ENCODE measurements at places on chromosomes 2 and 18.

DNA sequence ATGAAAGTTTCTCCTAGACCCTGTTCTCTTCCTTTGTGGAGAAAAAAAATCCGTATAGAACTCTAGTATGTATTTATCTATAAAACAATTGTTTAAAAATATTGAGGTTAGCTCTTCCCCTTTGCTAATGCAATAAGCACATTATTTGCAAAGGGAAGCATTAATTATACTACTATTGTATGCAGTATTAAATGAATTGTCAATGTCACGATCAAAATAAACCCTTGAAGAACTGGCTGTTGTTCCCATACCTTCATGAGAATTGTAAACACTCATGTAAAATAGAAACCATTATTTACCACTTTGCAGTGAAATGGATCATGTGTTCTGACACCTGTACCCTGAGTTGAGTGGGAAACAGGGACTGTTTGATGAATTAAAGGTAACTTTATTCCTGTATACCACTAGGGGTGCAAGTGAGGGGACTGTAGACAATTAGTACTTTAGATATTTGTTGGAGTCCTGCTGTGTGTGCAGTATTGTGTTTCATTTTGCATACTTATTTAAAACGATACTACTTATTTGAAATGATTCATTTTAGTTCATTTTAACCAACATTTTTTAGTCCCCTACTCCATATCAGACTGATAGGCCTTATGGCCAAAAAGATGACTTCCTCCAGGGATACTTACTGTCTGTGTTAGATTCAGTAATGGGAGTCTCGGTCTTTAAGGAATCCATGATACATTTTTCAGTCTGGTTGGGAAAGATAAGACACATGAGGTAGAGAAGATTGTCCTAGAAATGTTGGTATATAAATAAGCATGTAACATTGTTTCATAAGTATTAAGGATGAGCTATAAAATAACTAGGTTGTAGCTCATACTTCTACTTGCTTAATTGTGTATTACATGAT is 7.9 kb downstream of the PKP4 start:
- no peak for DNase-seq

- DNase-seq = no peak
Measured at GRCh38 chr18:10442551-10442971, 11.9 kb upstream of the APCDD1 start.

DNA sequence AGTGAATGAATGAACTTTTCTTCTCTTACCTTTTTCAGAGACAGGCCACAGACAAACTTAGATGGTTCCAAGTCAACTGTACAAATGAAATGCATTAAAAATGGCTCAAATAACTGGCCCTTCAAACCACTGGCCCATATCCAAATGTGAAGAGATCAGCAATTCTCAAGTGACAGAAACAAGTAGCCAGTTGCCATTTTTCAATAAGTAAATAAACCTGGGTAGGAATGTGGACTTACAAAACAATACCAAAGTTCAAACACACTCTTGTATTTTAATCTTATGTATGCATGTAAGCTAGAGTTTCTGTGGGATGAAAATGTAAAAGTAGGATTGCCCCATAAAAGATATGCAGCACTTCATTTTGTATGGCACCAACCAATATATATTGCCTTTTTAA is 129.2 kb downstream of the MEP1B start:
- no peak for DNase-seq

DNA sequence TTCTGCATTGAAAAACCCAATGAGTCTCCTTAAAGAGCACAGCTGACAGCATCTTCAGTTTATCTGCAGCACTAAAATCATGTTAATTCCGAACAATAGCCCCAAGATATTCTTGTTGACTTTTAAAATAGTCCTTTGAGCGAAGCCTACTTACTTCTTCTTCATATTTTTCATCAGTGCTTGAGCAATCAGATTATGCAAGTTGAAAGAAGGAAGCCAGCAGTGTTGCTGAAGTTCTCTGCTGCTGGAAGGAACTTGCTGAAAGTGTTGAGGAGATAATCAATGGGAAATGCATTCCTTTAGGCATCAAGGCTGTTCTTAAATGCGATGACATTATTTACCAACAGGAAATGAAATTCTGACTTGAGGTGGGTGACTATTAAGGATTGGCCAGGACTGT is 105.9 kb upstream of the SNTG2 start:
- no peak for DNase-seq

DNA sequence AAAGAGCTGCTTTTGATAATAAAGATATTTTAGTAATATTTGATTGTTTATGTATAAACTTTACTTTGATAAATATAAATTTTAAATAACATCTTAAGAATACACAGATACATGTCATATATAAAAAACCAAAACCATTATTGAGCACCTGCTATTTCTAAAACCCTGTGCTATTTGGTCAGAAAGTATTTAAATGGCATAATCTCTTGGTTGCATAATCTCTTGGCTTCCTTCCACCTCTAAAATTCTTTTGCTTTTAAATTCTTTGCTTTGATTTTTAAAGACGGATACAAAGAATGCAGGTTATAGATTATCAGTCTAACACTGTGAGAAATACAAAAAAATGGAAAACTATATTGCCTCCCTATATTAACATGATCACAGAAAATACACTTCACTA is 36.9 kb downstream of the ACMSD start:
- no peak for DNase-seq

DNA sequence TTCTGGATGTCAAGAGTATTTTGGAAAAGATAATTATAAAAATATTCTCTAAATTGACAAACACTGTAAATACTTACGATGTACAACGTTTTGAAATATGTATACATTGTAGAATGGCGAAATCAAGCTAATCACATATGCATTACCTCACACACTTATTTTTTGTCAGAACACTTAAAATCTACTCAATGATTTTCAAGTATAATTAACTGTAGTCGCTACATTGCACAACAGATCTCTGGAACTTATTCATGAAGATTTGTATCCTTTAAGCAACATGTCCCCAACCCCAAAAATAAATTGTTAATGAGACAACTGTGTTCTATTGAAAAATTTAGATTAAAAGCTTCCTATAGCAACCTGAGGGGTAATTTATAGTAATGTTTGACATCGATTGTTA is 59.8 kb downstream of the C2orf74 start:
- no peak for DNase-seq

- DNase-seq = no peak
Measured at GRCh38 chr2:231605607-231606091, 13.0 kb downstream of the TEX44 start.

- no peak for DNase-seq
Measured at GRCh38 chr2:48617618-48618017, at the start of gene GTF2A1L. TSS of gene GTF2A1L (plus strand) at chr2:48617856. CDS start at chr2:48617875, 19 bp downstream.

- no peak for DNase-seq
Measured at GRCh38 chr2:168766600-168766999, 35.8 kb upstream of the NOSTRIN start.

GRCh38 chr18:63520053-63520685 is 22.0 kb upstream of the SERPINB12 start:
- no peak for DNase-seq

DNA sequence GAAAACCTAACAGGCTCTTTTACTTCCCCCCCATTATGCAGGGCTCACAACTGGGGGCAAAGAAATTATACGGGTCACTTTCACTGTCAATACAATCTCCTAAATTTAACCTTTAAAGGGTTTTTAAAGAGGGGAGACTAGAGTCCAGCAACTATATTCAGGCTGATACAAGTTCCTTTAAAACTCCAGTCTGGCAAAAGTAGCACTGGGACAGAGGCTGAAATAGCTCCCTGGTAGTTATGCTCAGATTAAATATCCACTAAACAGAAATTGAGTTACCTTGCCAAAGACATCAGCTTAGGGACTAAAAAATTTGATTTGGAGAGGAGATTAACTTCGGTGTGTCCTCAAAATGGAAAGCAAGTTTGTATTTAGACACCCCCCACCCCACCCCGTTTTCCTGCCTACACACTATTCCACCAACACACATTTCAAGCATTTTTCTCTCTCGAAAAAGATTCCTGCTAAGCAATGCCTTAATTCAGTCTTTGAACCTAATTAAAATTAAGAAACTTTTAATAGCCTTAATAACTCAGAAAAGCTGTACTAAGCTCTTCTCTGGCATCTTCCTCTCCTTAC is 127.2 kb downstream of the OSBPL1A start:
- no peak for DNase-seq

DNA sequence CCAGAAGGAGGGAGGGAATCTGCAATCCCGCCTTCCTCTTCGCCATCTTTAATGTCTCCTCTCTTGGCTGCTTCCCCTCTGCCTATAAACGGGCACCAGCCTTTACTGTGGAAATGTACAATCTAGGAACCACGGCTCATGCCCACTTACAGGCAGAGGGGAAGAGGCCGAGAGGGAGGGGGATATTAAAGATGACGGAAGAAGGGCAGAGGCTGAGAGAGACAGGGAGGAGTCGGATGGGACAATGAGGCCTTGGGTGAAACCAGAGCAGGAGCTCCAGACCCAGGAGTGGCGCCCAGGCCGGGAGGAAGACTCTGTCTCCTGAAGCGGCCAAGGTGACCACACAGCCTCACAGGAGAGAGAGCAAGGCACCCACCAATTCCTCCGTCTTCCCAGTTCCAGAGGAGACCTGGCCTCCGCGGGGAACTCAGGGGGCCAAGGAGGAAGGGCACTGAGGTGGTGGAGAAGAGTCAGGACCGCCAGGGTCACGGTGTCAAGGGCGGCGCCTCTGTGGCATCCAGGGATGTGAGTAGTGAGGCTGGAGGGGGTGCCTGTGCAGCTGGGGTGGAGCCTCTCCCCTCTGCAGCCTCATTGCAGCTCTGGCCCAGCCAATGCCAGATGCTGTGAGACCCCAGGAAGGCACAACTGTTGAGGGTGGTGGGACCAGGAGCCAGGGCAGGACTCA is 67.8 kb downstream of the CIB4 start:
- no peak for DNase-seq

GRCh38 chr2:214310319-214310718 is 100.5 kb upstream of the VWC2L start:
- no peak for DNase-seq

- no peak for DNase-seq
Measured at GRCh38 chr2:239697399-239698164, 296.8 kb upstream of the HDAC4 start.

DNA sequence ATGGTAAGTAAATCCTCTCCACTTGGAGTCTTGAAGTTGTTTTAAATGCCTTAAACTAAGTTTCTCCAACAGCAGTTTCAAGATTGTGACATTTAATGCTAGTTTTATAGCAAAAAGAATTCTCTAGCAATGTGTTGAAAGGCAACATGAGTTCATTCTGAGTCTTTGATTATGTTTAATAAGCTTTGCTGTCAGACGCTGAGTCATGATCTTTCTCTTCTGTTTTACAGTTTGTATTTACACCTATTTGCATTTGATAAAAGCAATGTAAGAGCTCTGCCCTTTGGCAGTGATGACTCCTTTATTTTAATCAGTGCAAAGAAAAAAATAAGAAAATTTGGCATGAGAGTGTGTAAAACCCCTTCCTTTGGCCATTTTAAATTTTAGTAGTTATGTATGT is 497.7 kb downstream of the STK39 start:
- no peak for DNase-seq

DNA sequence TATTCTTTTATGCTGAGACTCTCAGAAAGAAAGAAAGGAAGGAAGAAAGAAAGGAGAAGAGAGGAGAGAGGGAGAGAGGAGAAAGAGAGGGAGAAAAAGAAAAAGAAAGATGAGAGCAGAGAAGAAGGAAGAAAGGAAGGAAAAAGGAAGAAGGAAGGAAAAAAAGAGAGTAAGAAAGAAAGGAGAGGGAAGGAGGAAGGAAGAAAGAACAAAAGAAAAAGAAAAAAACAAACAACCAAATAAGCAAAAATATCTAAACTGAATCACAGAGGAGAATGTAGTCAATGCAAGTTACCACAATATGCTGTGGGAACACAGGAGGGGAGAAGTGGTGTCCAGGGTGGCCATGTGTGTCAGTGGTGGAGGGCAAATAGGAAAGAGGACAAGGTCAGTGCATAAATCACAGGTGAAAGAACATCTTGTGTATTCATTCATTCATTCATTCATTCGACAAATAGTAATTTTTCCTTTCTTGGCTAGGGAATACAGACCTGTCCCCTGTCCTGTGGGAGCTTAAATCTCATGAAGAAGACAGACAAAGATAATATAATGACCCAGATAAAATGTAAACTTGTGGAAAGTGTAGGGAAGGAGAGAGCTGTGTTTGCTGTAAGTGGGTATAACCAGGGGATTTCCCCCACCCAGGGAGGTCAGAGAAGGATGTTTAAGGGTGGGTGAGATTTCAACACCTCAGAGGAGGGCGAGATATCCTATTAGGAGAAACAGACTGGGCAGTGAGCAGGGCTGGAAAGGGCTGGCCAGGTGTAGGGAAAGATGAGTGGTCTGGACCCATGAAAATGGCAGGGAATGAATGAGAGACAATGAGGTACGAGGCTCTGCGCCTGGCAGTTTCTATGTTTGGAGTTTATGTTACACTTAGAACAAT is 50.7 kb downstream of the IL1R2 start:
- no peak for DNase-seq

DNA sequence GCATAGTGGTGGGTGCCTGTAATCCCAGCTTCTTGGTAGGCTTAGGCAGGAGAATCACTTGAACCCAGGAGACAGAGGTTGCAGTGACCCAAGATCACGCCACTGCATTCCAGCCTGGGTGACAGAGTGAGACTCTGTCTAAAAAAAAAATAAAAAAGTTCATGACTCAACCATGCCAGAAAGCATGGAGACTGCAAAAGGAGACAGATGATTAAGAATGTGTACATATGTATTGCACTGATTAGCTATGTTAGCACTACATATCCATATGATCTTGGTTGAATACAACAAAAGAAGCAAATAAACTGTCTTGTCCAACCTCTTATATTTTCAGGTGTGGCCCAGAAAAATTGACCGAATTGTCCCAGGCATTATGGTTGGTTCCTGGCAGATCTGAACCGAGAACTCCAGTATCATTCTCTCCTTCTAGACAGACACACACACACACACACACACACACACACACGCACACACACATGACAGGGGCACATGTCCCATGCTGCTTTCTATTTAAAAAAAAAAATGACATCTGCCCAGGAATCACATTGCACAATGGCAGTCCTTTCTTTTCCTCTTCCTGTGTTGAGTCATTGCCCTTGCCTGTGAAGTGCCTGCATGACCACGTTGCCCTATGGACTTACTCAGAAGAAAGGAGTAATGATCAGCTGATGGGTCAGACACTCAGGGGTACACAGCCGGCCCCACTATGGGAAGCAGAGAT is 65.6 kb downstream of the MYCN start:
- DNase-seq = no peak

DNA sequence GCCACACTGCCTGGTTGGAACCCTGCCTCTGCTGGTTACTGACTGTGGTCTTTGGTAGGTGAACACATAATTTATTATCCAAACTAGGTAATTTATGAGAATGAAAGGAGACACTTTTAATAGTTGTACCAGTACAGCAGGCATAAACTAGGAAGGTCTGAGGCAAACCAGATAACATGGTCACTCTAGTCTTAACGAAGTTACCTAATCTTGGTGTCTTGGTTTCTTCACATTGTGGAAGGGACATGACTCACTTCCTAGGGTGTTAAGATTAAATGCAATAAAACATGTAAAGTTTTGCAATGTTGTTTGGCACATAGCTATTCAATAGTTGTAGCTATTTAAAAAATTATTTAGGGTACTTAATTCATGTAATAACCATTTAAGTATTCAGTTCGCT is 23.3 kb downstream of the SPTBN1 start:
- no peak for DNase-seq
